Stimulated activated CD4-positive, alpha-beta T cell treated with anti-CD3 and anti-CD28 coated beads, Interleukin-4, amount 100 ng/mL, for 4 hours (primary cell): ENCODE measurements at places on chromosomes 5 and 9.
A peak's percentile ranks its signal among the peaks of the same experiment; 100 is the strongest.

DNA sequence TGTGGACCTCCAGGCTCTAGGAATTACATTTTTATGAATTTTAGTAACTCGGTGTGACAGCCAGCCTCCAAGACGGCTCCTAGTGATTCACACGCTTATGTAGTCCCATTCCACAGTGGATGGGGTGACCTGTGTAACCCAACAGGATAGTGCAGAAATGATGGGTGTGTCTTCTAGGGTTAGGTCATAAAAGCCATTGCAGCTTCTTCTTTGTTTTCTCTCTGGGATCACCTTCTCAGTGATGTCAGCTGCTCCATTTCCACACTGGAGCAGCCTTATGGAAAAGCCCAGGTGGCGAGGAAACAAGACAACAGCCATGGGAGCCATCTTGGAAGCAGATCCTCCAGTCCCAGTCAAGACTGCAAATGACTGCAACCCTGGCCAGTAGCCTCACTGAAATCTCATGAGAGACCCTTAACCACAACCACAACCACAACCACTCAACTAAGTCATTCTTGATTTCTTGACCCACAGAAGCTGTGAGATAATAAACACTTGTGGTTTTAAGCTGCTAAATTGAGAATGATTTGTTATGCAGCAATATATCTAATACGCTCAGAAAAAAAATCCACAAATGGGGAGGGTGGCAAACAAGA is 5.1 kb upstream of the GNPDA1 start:
- DNase-seq = no peak

GRCh38 chr9:86298873-86299272 is 16.5 kb upstream of the ISCA1 start:
- no peak for DNase-seq

DNA sequence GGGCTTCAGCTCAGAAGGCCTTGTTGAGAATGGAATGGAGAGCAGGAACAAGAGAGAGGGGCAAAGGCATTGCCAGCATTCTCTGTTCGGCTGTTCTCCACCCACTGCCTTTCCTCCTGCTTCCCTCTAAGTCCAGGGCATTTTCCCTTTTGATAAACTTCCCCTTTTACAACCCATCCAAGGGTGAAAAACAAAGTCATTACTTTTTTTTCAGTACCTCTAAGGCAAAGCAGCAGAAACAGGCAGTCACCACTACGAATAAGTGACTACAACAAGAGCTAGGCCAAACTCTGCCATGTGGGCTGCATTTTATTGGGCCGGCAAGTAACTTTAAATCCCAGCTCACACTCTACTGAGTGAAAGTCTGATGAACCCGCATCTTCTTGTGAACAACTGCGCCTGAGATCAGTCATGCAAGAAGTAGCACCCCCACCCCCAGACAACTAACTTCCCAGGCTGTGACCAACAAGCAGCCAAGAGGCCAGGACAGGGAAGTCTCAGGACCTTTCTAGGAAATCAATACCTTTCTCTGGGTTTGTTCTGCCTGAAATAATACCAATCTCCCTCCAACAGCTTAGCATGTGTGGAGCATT is 13.1 kb downstream of the IL7R start:
- no peak for DNase-seq

- no peak for DNase-seq
These were observed 23.9 kb downstream of the CNTRL start for GRCh38 chr9:121098567-121099198.

GRCh38 chr5:106634375-106634774 is 1036.4 kb downstream of the EFNA5 start:
- DNase-seq = no peak

DNA sequence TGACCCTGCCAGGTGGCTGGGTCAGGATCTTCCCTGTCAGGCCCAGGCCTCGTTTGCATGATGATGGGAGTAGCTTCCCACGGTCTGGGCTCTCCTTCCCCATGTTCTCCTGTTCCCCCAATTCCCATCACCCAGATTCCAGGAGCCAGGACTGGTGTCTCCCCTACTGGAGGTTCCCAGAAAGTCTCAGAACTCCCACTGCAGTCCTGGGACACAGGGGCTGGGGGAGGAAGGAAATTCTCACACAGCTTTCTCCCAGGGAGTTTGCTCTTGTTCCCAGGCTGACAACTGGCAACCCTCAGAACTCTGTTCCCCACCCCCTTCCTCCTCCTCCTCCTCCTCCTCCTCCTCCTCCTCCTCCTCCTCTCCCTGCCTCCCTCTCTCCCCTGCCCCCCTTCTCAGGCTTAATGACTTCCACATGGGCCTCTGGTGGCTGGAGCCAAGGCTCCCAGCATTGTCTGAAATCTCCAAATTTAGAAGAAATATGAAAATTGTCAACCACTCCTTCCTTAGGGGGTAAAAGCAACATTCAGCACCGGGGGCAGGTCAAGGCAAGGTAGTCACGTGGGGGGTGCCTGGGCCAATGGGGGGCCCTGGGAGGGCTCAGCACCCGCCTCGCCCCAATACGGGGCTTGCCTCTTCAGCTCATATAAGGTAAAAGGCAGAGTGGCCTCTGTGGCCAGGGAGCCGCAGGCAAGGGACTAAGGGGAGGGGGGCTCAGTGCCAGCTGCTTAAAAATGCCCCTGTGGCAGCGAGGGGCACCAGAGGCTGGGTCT is 27.3 kb upstream of the IL17B start:
- DNase-seq = no peak

- no peak for DNase-seq
These were observed 233.6 kb downstream of the GABRB2 start for GRCh38 chr5:161312882-161313281.

DNA sequence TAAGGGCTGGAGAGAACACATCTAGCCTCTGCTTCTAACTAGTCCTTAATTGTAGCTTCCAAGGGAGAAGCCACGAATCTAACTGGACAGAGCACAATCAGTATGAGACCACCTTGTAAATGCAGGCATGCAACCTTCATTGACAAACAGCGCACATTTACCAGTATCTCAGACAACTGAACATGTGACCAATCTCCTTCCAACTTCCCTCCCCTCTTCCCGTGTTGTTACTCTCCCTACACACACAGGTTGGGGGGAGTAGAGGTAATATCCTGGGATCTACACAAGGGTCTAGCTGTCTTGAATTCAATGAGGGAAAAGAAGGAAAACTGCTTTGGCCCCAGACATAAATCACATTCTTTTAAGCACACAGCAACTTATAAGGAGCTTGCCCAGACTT is 77.6 kb downstream of the LIFR start:
- DNase-seq = no peak

GRCh38 chr9:79623799-79624721 is 52.3 kb downstream of the TLE4 start:
- DNase-seq = no peak

DNA sequence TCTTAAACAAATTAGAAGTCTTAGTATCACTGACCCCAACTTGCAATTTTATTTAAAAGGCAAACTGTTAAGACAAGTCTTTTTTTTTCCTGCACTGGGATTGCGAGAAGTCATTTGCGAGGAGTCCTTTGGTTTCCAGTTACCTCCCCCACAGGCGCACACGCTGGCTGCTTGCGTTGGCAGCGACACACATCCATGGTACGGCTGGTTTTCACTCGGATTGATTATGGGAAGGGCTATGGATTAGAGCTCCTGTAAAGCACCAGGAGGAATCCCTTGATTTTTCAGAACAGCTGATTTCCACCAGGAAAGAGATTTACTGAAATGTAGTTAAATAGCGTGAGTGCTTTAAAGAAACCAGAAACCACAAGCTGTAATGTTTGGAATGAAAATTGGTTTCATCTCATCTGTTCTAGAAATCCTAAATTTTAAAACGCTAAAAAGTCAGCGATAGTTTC is 737 bp downstream of the SLC1A3 start:
- no peak for DNase-seq

- no peak for DNase-seq
These were observed 157.1 kb downstream of the PBX3 start for GRCh38 chr9:125904155-125904851.

- DNase-seq = no peak
These were observed 258.7 kb downstream of the SPATA31D1 start for GRCh38 chr9:82247318-82247717.

DNA sequence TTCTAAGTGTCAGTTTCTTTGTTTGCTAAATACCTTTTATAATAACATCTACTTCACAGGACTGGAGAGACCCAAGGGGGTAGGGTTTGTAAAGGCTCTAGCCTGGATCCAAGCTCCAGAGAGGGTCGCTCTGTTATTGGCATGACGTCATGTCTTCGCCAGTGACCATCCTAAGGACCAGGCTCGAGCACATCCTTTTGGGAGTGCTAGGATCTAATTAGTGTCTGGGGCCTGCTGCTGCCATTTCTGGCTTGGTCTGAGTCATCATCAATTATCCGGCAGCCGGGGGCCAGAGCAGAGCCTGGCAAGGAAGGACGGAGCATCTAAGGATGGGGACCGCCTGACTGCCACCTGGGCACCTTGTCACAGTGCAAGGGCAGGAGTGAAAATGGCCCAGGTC is 153.0 kb downstream of the NSG2 start:
- no peak for DNase-seq

DNA sequence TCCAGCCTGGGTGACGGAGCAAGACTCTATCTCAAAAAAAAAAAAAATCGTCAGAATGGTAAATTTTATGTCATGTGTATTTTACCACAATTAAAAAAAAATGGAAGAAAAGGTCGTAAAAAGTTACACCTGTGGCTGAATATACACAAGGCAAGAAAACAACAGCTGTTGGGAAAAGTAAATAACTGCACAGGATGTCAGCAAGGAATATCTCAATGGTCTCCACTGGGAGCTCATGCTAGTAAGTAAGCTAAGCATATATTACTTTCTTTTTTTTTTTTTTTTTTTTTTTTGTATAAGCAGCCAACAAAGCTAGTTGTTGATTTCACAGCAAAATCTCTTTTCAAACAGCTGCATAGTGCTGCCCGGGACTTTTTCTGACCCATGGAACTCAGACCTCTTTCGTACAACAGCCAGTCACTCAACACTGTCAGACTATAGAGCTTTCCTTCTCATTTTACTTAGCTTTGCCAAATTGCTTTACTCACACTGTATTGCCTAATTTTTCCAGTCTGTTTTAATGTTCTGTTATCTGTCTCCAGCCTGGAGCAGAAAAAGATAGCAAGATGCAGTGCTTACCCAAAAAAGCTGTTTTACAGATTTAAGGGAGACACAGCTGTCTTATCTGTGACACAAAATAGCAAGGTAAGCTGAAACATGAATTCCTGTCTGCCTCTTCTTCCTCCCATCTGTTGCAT is 175.9 kb downstream of the ENC1 start:
- no peak for DNase-seq

DNA sequence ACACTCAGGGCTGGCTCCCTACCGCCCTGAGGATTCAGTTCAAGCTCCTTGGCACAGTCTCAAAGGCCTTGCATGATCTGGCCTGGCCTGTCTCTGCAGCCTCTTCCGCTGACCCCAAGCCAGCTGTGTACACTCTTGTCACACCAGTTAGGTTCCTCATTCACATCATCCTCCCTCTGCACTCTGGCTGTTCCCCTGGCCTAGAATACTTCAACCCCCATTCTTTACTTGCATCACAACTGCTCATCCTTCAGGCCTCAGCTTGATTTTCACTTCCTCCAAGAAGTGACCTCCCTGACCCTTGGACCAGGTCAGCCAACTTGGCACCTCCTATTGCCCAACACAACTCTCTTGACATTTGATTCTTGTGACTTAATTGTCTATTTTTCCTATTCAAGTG is 18.9 kb upstream of the PFDN1 start:
- DNase-seq = no peak

DNA sequence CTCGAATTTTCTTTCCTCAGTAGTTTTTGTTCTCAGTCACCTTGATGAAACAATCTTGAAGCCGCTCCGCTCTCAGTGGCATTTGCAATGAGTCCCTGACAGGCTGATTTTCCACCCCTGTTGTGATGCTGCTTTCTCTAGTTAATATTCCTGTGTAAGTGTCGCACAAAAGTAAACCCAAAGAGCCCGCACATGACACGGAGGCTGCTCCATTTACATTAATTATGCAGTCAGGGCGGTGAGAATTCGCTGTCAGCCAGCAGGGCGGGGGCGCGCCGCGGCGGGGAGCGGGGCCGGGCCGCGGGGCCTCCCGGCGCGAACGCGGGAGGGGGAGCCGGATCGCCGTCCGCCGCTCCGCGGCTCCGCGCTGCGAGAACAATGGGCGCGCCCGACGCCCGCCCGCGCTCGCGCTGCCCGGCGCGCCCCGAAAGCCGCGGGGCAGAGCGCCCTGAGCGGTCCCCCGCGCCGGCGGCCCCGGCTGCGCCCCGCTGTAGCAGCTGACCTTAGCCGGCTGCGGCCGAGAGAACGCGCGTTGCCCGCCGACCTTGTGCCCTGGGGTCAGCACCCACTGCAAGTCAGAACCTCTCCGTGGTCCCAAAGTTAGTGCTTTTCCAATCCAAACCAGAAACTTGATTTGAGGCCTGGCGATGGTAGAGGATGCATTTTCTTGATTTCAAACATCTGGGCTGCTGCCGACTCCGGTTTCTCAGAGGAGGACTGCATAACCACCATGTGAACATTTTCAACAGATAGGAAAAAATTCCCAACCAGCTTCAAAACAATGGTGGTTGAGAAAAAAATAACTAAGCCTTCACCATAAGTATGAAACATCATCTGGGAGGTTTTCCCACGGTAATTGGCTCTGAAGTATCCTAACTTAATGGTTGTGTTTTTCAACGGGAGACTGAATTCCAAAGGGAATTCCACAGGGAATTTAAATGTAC is 142.6 kb downstream of the PBX3 start:
- peak; percentile 32 for DNase-seq

DNA sequence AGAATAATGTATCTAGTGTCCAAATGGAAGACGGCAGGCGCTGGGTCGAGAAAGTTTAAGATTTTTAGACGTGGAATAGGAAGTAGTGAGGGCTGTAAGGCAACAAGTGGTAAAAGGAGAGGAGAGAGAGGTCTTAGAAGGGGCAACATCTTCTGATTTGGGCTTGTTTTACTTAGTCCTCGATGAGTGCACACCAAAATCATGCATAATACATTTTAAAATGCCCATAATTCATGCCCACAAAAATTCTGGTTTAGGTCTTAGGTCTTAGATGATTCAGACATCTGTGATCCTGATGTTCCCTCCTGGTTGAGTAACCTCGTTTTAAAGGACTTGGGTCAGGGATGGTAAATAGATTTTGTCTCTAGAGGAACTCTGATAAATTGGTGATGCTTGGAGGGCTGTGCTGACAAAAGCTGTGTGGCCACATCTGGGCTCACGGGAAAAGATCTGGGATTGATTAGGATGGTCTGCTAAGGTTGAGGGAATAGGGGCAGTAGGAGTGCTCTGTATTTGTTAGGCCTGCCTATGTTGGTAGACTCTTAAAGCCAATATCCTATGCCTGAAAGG is 476.3 kb downstream of the CCDC171 start:
- DNase-seq = no peak

DNA sequence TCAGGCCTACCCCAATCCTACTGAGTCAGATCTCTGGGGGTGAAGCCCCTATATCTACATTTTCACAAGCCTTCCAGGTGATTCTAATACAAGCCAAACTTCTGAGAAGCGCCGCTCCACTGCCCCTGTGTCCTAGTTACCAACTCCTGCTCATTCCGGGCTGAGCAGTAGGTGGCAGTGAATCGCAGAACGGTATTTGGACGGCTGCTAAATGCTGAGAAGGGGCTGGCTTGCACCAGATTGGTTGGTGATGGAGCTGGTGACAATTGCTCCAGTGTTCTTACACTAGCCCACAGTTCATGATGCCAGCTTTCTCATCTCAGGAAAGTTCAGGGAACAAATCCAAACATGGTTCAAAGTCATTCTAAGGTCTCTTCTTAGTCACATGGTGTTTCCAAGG is 31.1 kb upstream of the FGF1 start:
- DNase-seq = no peak

GRCh38 chr5:128009403-128009802 is 74.2 kb upstream of the SLC12A2 start:
- no peak for DNase-seq
